NCI-H2081 treated with DMSO at 0.1 percent for 48 hours (cell line): ENCODE measurements at places on chromosomes 1 and 21.

- no peak for DNase-seq
Observed at GRCh38 chr1:53731043-53731600, 7.8 kb downstream of the GLIS1 start.

DNA sequence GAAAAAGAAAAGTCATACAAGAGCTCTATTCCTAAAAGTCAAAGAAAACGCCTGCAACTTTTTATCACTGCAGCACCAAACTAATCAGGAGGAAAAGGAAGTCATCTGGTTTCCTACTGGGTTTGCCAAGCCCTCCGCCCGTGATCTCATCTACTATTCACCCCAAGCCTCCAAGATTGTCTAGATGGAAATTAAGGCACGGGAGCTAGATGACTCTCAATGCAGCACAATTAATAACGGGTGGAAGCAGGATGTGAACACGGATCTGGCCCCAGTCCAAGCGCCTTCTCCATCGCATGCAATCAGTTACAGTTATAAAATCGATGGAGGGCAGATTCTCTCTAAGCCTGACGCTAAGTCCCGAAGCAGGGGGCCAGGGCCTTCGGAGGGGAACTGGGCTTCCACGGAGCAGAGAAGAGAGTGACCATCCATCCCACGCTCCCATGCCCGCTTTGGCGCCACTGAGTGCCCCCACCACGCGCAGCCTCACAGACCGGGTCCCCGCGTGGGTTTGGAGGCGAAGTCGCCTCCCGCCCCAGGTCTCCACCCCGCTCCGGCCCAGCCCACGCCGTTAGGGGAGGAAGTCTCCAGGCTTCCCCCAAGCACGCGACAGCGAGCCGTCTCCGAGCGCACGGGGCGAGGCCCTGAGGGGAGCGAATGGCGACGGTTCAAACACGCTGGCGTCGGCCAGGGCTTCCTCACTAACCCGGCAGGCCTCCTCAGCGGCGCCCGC is 1.8 kb downstream of the HSF2BP start:
- no peak for DNase-seq

DNA sequence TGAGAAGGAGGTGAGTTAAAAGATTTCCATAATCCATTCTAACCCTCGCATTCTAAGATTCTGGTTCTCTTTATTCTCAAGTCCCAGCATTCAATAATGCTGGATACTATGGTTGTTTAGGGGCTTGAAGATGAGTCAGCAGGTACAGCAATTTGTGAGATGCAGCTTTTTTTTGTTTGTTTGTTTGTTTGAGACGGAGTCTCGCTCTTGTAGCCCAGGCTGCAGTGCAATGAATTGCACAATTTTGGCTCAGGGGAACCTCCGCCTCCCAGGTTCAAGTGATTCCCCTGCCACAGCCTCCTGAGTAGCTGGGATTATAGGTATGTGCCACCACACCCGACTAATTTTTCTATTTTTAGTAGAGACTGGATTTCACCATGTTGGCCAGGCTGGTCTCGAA is 23.3 kb downstream of the EIF4G3 start:
- DNase-seq = no peak

GRCh38 chr21:43318841-43319781 is 107.8 kb downstream of the SIK1 start:
- DNase-seq = no peak

- no peak for DNase-seq
Observed at GRCh38 chr1:212503714-212504113, 71.0 kb downstream of the NENF start.

- DNase-seq = no peak
Observed at GRCh38 chr1:37037690-37038089, 3.4 kb upstream of the GRIK3 start.

DNA sequence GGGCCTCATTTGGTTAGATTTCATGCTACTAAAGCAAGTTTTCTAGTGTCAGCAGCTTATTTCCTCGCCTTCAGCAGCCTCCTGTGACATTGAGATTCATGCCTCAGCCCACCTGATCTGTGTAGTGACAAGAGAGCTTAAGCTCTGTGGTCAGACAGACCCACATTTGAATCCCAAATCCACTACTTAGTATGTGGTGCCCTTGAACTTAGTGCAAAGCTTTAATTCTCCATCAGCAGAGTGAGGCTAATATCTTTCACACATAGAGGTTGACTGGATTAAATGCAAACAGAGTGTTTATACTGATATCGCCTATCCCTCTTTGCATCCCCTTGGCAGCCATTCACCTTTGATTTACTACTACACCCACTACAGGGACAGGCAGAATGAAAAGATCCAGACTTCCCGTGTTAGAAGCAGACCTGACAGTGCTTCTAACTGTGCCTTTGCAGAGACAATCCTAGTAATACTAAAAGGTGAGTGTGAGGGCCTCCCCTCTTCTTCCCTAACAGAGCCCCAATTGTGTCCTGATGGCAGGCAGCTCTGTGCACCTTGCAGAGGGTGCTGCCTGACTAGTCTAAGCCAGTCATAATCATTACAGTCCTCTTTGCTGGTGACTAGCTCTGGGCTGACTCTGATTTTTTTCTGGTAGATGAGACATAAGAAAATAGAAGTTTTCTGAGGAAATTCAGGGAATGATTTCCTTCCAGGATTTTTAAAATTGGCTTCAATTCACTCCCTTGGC is 264.0 kb downstream of the CTH start:
- DNase-seq = no peak

GRCh38 chr1:77534456-77534855 is 148.0 kb downstream of the ZZZ3 start:
- DNase-seq = no peak

GRCh38 chr1:59378621-59379370 is 81.9 kb downstream of the FGGY start:
- no peak for DNase-seq

DNA sequence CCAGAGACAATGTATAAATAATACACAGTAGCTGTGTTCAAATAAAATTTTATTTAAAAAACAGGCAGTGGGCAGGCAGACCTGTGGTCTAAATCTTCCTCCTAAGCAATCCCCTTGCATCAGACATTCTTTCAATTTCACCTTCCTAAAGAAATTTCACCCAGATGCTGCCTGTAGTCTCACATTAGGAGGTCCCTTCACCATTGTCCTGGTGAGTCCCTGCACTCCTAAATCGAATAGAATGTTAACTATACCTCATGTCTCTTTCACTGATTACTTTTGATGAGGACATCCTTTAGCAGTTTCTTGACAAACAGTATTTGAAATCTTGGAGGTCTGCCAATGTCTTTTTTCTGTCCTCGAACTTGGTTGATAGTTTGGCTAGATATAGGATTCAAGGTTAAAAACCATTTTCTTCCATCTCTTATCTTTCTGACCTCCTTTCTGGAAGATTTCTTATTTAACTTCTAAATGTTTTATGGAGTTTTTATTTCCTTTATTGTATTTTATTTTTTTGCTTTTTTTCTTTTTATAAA is 77.5 kb downstream of the LPGAT1 start:
- no peak for DNase-seq

GRCh38 chr1:109201123-109201703 is 12.5 kb upstream of the SARS1 start:
- DNase-seq = no peak

GRCh38 chr1:43885279-43885801 is 48.3 kb upstream of the ARTN start:
- DNase-seq = no peak

GRCh38 chr1:45356186-45356585 is 15.9 kb upstream of the MUTYH start:
- DNase-seq = no peak

- no peak for DNase-seq
Observed at GRCh38 chr1:41200728-41201127, 41.4 kb downstream of the SCMH1 start.

DNA sequence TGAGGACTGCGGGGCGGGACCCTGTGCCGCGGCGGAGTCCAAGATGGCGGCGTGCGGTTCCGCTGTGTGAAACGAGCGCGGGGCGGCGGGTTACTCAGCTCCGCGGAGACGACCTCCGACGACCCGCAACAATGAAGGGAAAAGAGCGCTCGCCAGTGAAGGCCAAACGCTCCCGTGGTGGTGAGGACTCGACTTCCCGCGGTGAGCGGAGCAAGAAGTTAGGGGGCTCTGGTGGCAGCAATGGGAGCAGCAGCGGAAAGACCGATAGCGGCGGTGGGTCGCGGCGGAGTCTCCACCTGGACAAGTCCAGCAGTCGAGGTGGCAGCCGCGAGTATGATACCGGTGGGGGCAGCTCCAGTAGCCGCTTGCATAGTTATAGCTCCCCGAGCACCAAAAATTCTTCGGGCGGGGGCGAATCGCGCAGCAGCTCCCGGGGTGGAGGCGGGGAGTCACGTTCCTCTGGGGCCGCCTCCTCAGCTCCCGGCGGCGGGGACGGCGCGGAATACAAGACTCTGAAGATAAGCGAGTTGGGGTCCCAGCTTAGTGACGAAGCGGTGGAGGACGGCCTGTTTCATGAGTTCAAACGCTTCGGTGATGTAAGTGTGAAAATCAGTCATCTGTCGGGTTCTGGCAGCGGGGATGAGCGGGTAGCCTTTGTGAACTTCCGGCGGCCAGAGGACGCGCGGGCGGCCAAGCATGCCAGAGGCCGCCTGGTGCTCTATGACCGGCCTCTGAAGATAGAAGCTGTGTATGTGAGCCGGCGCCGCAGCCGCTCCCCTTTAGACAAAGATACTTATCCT is 430 bp downstream of the RBM15 start:
- no peak for DNase-seq
